ENCODE measurements at places on chromosomes 4 and X. TPM values are rescaled to one million over a fixed set of nuclear protein-coding genes. Genes with fewer than 3 reads are reported as not detected.

The TSPYL2 gene
- 4.4 TPM for total RNA-seq

The PACRGL gene
- 5.9 TPM for total RNA-seq

The GYPA gene
- total RNA-seq: not detected

The POLN gene
- 1.3 TPM for total RNA-seq

The DRP2 gene
- not detected for total RNA-seq

The ITIH6 gene
- not detected for total RNA-seq

The UGT2B28 gene
- total RNA-seq: not detected

The MAGIX gene
- total RNA-seq: 24.0 TPM

The XAGE2 gene
- not detected for total RNA-seq

The ARHGAP10 gene
- 5.5 TPM for total RNA-seq

The MPC1L gene
- not detected for total RNA-seq

The SMAD1 gene
- total RNA-seq: 16.0 TPM

The SRPX2 gene
- total RNA-seq: 13.7 TPM

The PNCK gene
- total RNA-seq: not detected

The CACNA1F gene
- not detected for total RNA-seq

The LGI2 gene
- total RNA-seq: 0.25 TPM

The IL13RA2 gene
- 2.8 TPM for total RNA-seq

The SHROOM2 gene
- 6.8 TPM for total RNA-seq

The SLC26A1 gene
- total RNA-seq: 13.8 TPM

The RBM46 gene
- 0.15 TPM for total RNA-seq

The NXF2B gene
- total RNA-seq: not detected

The SLC34A2 gene
- total RNA-seq: 0.98 TPM

The LDOC1 gene
- 0.74 TPM for total RNA-seq

The ARHGAP6 gene
- total RNA-seq: 0.83 TPM

The SATL1 gene
- not detected for total RNA-seq

The PTPN13 gene
- 0.73 TPM for total RNA-seq

The G3BP2 gene
- 65.0 TPM for total RNA-seq

The ZNF630 gene
- 0.61 TPM for total RNA-seq

The SPIN3 gene
- total RNA-seq: 5.7 TPM

The WDR1 gene
- total RNA-seq: 149 TPM

The EXOC1L gene
- not detected for total RNA-seq

The DCHS2 gene
- 0.07 TPM for total RNA-seq

The AMTN gene
- total RNA-seq: not detected

The ZMAT1 gene
- 2.3 TPM for total RNA-seq

The CT45A5 gene
- not detected for total RNA-seq
